ENCODE measurements at places on chromosomes 1 and 21.
A peak's percentile ranks its signal among the peaks of the same experiment; 100 is the strongest.

GRCh38 chr1:220878191-220879075 lies 810 bp upstream of the HLX start:
- peak; percentile 27 for DNase-seq

GRCh38 chr1:41394369-41394744 lies 33.1 kb downstream of the FOXO6 start:
- no peak for DNase-seq

- no peak for DNase-seq
Measured at GRCh38 chr1:223199094-223199647, 56.1 kb upstream of the TLR5 start.

DNA sequence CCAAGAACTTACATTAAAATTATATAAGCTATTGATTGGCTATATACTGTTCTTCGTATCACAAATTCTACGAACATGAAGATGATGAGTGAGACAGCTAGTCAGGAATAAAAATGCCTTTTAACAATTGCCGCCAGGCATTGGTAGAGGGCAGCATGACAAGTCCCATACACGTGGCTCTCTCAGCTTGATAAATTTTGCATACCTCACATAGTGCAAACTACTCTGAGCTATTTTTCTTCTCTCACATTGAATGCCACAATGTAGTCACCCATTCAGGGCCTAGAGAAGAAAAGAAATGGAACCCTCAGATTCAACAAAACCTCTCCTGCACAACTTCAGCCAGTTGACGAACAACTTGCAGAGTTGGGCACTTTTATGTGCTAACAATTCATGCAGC lies 27.0 kb upstream of the FMO2 start:
- no peak for DNase-seq

DNA sequence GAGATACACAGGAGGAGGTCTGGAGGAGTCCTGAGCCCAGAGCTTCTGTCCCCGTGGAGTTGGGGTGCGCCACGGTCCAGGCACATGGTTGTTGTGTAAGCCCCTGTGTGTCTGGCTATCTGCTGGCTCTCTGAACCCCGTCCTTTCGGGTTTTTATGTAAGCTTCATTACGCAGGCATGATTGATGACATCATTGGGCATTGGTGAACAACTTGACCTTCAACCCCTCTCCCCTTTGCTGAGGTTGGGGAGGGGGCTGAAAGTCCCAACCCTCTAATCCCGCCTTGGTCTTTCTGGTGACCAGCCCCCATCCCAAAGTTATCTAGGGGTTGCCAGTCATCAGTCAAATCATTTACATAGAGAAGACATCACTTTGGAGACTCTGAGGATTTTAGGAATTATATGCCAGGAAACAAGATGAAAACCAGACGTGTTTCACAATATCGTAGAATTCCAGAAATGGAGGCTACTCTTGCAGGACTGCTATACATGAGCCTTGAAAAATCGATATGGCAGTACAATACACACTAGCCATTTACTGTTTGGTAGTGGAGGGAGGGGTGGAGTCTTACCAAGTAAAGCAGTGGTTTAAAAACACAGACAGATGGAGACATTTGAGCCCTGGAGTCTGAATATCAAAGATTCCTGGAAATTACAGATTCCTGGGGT lies 69.8 kb upstream of the SCAF4 start:
- no peak for DNase-seq

DNA sequence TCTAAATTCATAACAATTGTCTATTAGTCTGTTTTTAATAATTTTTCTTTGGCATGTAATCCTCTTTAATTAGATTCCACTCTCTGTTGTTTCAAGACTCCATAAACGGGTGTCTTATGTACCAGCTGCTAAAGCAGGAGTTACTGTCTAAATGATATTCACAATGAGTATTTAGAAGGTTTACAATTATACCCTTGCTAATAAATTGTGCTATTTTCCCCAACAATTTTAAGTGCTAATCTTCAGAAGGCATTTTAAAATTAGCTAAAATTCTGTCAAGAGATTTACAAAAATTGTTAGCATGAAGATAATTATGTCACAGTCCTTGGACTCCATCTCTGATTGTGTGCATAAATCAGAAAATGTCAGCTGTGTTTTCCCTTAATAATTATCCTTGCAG lies 83.7 kb downstream of the DPYD start:
- no peak for DNase-seq

DNA sequence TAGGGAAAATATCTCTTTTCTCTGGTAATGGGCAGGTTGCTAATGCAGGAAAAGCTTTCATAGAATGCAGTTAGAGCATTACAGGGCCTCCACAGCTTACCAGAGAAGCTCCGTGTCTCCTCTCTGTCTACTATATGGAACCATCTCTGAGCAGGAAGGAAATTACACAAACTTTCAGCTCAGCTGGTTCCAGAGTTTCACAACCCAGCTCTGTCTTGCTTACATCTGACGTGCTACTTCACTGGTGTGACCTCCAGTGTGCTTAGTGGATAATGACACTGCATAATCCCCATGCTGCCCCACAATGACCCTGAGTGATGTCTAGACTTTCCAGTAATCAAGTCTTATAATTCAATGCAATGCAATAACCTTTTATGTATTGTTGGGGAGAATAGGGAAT lies 4.3 kb upstream of the FGGY start:
- DNase-seq, result peak; percentile 38

DNA sequence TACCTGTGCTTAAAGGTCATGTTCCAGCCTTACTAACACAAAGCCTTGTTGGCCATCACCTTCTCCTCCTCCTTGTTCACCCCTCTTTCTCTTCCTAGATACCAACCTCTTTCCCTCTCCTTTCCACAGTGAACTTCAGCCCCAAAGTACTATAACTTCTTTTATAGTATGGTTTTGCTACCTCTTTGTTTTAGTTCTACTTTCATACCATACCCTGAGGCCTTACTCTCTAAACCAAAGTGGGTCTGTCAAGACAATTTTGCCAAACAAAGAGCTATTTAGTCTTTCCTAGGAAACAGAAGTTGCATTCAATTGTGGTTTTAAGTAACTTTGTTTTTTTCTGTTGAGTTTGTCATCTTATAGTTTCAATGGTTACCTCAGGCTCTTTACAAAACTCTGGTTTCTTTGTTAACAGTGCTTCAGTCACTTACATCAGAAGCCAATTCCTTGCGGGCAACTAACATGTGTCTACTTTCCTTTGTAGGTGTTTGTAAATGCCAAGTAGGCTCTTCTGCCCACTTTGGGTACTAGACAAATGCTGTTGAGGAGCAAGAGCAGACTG lies 623.9 kb upstream of the PKN2 start:
- no peak for DNase-seq

DNA sequence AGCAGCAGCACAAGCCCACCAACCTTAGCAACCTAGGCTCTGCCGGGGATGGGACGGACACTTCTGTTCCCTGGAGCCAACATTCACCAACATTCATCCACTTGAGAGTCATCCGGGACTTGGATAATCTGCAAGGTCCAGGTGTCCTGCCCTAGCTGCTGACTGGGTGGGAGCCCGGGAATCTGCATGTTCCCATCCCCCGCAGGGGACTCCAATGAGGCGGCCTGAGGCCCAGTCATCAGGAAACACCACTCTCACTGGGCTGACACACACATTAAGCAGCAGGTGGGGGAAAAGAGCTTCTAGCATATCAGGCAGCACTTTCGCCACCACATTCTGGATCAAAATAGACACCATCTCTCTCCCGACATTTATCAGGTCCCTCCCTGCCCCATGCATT lies 38.4 kb upstream of the CCSAP start:
- no peak for DNase-seq

- DNase-seq, result no peak
Measured at GRCh38 chr1:87905651-87906050, 577.0 kb downstream of the LMO4 start.

GRCh38 chr1:24321697-24322469 lies 2.7 kb downstream of the GRHL3 start:
- peak; percentile 83 for DNase-seq

DNA sequence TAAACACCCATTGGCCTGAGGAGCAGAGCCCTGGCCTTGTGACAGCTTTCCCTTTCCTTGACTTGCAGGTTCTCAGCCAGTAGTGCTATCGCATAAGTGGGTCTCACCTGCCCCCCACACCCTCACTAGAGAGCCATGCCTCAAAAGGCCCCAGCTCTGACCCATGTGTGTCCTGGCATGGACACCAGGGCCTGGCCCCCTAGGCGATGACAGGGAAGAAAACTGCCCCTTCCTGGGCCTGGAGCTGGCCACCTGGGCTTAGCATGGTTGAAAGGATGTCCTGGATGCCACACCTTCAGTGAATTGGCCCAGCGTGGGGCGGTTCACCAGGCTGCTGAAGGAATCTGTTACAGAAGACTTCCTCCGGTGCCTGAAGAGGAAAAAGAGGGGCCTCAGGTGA lies 18.5 kb downstream of the TTC39A start:
- DNase-seq, result no peak

DNA sequence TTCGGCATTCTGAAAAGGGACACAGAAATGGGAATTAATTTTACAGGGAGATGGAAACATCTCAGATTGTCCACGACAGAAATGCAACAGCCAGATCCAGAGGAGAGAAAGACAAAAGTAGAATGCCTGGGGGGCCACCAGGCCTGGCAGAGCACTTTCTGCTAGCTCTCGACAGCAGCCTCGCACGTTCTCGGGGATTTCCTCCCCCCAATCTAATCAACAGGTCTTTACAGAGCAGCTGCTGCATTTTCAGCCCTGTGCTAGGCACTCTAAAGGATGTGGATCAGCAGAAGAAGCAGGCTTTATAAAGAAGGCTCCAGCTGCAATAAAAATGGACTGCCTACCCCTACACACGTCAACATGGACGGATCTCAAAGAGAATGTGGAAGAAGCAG lies 10.6 kb downstream of the CSRP1 start:
- no peak for DNase-seq

DNA sequence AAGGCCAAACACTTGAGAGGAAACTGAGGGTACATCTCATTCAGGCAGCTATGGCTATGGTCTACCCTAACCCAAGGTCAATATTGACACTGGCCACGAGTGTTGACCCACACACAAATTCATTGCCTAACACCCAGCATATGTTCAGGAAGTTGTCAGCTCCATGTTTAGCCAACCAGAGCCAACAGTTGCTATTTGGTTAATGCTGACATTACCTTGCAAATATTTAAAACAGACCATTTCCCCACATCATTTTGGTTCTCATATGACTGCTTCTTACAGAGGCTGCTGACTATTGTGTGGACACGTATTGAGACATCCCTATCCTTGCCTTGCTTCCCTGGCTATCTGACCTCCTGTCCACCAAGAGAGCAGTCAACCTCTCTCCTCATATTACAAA lies 97.3 kb downstream of the LMX1A start:
- DNase-seq, result no peak

GRCh38 chr1:54816951-54817350 lies 15.8 kb upstream of the TTC22 start:
- no peak for DNase-seq

DNA sequence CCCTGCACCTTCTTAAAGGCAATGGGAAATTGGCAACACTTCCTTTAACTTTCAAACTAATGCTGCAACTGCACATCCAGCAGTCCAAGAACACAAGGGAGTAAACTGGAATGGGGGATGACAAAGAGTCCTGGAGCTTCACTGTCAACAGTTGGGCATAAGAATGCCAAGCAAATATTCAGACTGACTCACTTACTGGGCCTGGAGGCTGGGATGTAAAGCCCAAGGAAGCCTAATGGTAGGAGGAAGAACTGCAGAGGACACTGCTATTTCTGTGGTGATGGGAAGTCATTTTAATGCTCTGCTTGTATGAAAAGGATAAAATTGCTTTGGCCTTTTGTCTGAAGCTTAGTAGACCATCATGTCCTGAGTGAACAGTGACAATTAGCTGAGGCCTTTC lies 15.7 kb upstream of the DMRTA2 start:
- DNase-seq, result no peak

GRCh38 chr1:112894561-112895011 lies 61.4 kb downstream of the SLC16A1 start:
- DNase-seq, result no peak

GRCh38 chr21:42061195-42061985 lies 9.7 kb upstream of the UMODL1 start:
- DNase-seq, result peak; percentile 87

DNA sequence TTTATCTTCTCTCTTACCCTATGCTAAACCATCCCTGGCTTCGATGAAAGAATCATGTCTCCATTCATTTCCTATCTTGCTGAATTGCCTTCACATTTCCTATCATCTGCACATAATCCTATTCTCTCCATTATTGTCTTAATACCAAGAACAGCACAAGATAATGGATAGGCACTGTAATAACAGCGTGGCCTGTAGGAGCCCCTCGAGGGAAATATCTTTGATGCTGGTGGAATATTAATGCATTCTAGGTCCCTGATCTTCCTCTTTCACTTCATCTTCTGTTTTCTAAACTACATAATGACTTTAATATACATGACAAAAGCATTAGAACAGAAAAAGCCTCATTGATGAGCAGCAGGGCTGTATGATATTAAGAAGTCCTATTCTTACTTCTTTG lies 720.6 kb downstream of the RWDD3 start:
- no peak for DNase-seq

DNA sequence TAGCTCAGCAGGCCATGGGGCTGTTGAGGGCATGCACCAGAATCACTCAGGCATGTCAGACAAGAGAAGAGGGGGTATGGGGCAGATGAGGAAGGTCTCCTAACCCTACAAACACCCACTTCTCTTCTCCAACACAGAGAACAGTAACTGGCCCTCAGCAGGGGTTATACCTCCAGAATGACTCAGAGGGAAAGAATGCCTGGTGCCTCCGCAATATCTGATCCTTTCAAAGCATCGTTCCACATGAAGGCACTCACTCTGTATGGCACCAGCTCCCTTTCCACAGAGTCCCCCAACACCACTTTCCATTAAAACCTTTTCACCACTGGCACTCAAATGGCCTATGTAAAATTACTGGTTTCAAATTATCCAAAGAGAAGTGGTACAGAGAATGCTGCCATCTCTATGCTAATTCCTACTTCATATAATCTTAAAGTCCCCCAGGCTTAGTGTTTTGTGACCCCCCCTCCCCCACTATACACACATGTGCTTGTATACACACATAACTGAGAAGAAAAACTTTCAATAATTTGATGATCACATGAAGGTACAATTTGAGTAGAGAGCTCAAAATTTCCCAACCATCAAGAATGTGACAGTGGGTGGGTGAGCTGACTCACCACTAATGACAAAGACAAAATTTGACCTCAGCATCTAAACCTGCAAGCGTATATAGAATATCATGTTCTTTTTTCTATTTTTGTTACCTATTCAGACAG lies 91.5 kb downstream of the SIPA1L2 start:
- DNase-seq, result no peak

- no peak for DNase-seq
Measured at GRCh38 chr1:20220036-20220435, 33.7 kb upstream of the PLA2G2C start.

DNA sequence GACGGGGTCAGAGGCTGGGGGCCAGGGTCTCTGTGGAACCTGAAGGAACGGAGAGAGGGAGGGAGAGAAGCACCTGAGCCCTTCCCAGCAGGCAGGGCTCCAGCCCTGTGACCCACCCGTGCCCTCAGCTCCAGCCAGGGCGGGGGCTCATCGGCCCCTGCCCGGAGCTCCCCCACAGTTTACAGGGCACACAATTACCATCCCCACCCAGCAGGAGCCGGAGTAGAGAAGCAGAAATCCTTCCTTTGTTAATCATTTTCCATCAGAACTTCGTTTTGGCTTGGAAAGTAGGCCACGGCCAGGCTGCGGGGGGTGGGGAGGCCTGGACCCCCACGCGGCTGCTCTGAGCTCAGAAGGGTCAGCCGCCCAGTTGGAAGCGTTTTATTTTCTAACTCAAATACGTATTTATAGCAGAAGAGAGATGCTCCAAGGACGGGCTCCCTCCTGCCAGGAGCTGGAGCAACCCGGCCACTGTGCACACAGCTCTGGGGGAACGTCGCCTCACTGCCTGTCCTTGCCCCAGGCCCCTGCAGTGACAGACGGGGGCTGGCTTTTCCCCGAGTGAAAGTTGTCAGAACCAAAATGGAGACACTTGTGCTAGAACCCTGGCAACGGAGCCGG lies 42.7 kb upstream of the ADARB1 start:
- no peak for DNase-seq

All from GM10248 (cell line).